ENCODE measurements at places on chromosomes 1 and 21.
A peak's percentile ranks its signal among the peaks of the same experiment; 100 is the strongest.

GRCh38 chr1:195202241-195202640, 1406.0 kb downstream of the KCNT2 start:
- DNase-seq = no peak

- DNase-seq = peak; percentile 46
Observed at GRCh38 chr1:45009956-45010854, 919 bp downstream of the HECTD3 start.

GRCh38 chr1:210372931-210373627, 44.4 kb downstream of the HHAT start:
- DNase-seq = no peak

- DNase-seq = no peak
Observed at GRCh38 chr1:24343412-24344089, 24.4 kb downstream of the GRHL3 start.

DNA sequence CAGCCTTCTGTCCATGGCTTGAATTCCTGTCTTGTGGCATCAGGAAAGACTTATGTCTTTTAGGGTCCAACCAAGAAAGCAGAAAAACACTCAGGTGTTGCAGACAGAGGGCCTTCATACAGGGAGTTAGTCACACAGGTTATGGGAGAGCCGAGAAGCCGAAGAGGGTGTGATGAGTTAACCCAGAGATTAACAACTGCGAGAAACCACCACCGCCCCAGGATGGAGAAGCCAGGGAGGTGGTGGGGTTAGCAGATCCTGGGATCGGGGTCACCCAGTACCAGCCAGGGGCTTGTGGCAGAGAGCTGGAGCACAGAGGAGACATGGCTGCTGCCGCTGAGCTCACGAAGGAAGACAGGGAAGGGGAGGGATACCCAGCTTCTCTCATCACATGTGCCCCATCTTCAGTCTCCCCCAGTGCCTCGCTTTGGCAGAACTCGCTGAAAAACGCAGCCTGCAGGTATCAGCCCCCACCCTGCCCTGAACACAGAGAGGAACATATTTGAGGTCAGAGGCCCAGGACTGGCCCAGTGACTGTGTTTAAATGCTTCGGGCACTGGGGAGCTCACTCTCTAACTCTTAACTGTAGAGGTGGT, 58.7 kb downstream of the RUNX3 start:
- no peak for DNase-seq

DNA sequence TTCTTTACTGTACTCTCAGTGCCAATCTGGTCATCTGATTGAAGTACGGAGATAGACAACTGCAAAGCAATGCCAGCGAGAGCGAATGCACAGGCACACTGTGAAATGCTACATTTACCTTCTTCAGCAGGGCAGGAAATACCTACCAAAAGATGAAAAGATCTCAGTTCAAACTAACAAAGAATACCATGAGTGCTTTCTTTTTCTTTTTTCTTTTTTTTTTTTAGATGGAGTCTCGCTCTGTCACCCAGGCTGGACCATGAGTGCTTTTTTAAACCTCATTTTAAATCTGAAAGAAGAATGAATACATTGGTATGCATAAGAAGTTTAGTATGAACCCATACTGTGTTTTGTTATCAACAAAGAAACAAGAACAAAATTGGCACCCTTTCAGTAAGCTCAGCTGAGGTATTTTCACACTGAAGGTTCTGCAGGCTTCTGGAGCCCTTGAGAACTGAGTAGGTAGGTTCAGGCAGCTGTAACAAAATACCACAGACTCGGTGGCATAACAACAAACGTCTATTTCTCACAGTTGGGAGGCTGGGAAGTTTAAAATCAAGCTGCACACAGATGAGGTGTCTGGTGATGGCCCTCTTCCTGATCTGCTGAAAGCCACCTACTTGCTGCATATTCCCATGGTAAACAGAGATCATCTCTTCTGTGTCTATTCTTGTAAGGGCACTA, 1.7 kb upstream of the CHI3L2 start:
- DNase-seq = peak; percentile 32

DNA sequence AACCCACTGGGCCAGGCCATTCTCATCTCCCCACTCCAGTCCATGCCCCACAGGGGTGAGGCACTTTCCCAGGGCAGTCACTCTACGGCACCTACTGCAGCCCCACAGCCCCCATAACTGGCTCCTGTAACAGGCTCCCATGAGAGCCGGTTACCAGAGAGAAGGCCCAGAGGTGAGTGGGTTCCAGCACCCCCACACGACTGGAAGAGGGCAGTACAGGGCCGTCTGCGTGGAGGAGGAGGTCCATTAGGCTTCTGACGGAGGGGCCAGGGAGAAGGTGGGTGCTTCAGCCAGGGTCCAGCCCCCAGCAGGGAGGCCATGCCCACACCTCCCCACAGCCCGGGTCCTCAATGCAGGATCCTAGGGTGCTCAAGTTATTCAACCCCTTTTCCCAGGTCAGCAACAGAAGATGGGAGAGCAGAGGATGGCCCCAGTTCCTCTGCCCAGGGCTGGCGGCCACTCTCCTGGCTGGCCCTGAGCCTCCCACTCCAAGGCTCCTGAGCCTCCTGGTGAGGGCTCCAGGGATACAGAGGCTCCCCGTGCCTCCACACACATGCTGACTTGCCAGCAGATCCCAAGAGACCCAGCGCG, 1.6 kb downstream of the ACAP3 start:
- DNase-seq = peak; percentile 57

GRCh38 chr1:202680586-202681352, 29.5 kb downstream of the SYT2 start:
- no peak for DNase-seq

- DNase-seq = peak; percentile 64
Observed at GRCh38 chr1:31010086-31010989, 55.2 kb downstream of the PUM1 start.

- no peak for DNase-seq
Observed at GRCh38 chr1:92940541-92940940, 20.7 kb downstream of the DIPK1A start.

- peak; percentile 10 for DNase-seq
Observed at GRCh38 chr1:46134660-46135331, 2.4 kb upstream of the PIK3R3 start.

DNA sequence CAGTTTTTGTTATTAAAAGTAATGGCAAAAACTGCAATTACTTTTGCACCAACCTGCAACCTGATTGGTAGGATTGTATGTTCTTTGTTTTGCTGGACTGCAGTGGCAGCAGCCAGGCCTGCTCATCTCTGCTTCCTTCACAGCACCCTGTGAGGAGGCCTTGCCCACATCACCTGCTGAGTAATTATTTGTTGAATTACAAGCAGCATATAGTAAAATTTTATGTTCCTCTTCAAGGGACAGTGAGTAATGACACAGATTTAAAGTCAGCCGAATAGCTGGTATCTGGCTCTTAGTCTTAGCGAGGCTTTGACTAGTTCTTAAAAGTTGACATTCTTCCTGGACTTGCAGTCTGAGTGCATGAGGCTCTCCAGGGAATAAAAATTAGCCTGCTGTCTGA, 435.1 kb downstream of the PRDM2 start:
- no peak for DNase-seq

GRCh38 chr21:39004634-39005501, 178.4 kb downstream of the PSMG1 start:
- peak; percentile 12 for DNase-seq

DNA sequence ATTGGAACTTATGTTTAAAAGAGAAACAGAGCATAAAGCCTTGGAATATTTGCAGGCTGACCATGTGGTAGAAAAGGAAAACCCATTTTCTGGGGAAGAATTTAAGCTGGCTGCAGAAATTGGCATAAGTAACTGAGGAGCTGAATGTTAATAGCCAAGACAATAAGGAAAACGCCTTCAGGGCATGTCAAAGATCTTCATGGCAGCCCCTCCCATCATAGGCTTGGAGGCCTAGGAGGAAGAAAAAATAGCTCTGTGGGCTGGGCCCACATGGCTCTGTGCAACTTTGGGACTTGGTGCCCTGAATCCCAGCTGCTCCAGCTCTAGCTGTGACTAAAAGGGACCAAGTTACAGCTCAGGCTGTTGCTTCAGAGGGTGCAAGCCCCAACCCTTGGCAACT, 51.5 kb downstream of the CTH start:
- no peak for DNase-seq

GRCh38 chr1:60916906-60917305, 165.5 kb upstream of the NFIA start:
- DNase-seq = no peak

Data from activated CD8-positive, alpha-beta T cell treated with anti-CD3 and anti-CD28 coated beads for 36 hours (primary cell).